ENCODE measurements at places on chromosomes 6 and 20. TPM values are rescaled to one million over a fixed set of nuclear protein-coding genes. Genes with fewer than 3 reads are reported as not detected.

Gene MYBL2
- 41.9 TPM for total RNA-seq

Gene CPNE5
- total RNA-seq = 6.9 TPM

Gene RAB44
- total RNA-seq = not detected

Gene WFDC5
- total RNA-seq = not detected

Gene ID4
- 0.04 TPM for total RNA-seq

Gene ARHGAP40
- 0.04 TPM for total RNA-seq

Gene PLN
- 0.04 TPM for total RNA-seq

Gene PTCHD4
- 3.3 TPM for total RNA-seq

Gene PPP1R16B
- 144 TPM for total RNA-seq

Gene SNX5
- 123 TPM for total RNA-seq

Gene TOX2
- total RNA-seq = 2.4 TPM

Gene TBXT
- total RNA-seq = not detected

Gene PARD6B
- total RNA-seq = 0.13 TPM

Gene MAS1
- total RNA-seq = not detected

Gene ADIG
- not detected for total RNA-seq

Gene SLC22A7
- not detected for total RNA-seq

Gene PRSS16
- not detected for total RNA-seq

Gene CABLES2
- total RNA-seq = 1.2 TPM

Gene ANKRD6
- total RNA-seq = 4.7 TPM

Gene IP6K3
- not detected for total RNA-seq

Gene HSPA12B
- total RNA-seq = 7.9 TPM

Gene CHD6
- 19.7 TPM for total RNA-seq

Gene PAK5
- not detected for total RNA-seq

Gene TUBB1
- not detected for total RNA-seq

Gene KHDC1L
- total RNA-seq = not detected

Gene GTSF1L
- not detected for total RNA-seq

Gene PRKN
- total RNA-seq = 0.59 TPM

Gene CENPB
- total RNA-seq = 118 TPM

Gene AMD1
- total RNA-seq = 73.6 TPM

Gene EGFL8
- total RNA-seq = 1.3 TPM

Gene MCHR2
- total RNA-seq = not detected

Gene KIF3B
- 34.3 TPM for total RNA-seq

Gene DPM1
- total RNA-seq = 66.5 TPM

Gene VWA7
- total RNA-seq = 0.11 TPM

All from pulmonary artery endothelial cell (primary cell).